Stimulated activated CD4-positive, alpha-beta T cell treated with anti-CD3 and anti-CD28 coated beads, TNF-alpha, amount 100 ng/mL, for 1 hour (primary cell): ENCODE measurements at places on chromosomes 16 and 17.

GRCh38 chr16:22333457-22333994 is 36.3 kb downstream of the POLR3E start:
- no peak for DNase-seq

- no peak for DNase-seq
Observed at GRCh38 chr17:48219617-48220016, 112.1 kb downstream of the SNX11 start.

DNA sequence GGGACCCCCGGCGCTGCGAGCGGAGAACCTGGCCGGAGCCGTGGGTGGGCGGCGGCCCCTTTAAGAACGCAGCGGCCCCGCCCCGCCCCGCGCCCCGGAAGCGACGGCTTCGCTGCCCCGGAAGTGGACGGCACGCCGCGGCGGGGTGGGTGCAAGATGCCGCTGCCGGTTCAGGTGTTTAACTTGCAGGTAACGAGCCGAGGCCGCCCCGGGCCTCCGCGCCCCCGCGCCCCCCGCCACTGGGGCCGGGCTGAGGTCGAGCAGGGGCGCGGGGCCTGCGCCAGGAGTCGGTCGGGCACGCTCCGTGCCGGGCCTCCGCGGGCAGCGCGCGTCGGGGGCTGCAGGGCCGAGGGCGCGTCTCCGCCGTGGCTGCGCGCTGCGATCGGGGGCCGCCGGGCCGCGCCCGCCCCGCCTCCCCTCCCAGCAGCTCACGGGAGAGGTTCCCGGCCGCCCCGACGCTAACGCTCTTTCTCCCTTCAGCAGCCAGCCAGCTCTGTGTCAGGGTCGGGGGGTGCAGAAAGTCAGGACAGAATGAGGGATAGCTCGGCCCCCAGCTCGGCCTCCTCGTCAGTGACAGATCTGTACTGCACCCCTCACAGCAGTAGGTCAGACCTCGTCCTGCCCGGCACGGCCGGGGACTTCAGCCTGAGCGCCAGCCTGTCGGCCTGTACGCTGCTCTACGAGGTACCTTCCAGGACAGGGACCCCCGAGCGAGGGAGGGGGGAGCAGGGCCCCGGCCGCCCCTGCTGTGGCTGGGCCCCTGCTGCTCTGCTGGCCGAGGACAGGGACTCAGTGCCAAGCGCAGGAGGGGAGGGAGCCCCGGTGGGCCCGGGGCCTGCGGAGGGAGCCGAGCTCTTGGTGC is at the start of the genes GPS1 and RFNG:
TSS of gene GPS1 (plus strand) at position 123 of the 862 bp plus-strand sequence. CDS start at position 157, 34 bp downstream.
TSS of gene RFNG (minus strand) at position 36 of the 862 bp plus-strand sequence. CDS start 45 bp downstream, outside the sequence.
- DNase-seq = peak; percentile 50

DNA sequence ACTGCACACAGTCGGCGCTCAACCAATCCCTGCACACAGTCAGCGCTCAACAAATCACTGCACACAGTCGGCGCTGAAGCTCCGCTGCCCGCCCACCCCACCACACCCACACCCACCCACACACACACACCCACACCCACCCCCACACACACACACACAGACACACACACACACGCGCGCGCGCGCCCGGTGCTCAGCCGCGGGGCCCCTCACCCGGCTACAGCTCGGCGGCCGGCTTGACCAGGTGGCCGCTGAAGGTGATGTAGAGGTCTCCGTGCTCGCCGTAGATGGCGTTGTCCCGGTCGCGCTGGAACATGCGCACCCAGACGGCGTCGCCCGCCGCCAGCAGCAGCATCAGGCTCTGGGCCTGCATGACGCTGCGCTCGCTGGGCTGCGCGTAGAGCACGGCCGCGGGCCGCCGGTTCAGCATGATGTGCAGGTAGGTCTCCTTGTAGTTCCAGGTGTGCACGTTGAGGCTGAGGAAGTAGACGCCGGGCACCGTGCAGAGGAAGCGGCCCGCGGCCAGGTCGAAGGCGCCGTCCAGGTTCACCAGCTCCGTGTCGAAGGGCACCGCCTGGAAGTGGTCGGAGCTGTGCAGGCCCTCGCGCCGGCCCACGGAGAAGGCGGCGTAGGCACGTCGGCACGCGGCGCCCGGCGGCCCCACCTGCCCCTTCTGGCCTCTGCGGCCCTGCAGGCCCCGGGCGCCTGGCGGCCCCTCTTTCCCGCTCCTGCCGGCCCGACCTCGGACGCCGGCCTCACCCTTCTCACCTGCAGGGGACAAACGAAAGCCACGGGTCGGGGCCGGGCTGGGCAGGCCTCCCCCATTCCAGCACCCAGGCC is 2.5 kb downstream of the C1QTNF8 start:
- no peak for DNase-seq

DNA sequence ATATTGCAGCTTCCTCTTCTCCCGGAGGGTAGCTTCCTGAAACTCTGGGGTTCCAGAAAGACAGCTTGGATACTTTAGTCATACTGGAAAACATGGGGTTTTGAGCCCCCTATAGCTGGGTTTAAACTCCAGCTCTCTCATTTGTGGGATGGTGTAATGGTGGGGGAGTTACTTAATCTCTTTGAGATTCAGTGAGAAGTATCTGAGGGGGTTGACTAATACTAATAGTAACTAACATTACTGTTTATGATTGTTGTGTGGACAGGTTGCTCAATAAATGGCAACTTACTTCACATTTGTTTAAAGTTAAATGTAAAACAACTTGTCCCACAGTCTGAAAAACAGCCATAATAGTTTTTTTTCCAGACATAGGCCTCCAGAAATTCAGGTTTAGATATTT is 5.1 kb upstream of the SUZ12 start:
- DNase-seq = no peak
